Stimulated activated CD4-positive, alpha-beta T cell treated with anti-CD3 and anti-CD28 coated beads, Interleukin-4, amount 100 ng/mL, for 4 hours (primary cell): ENCODE measurements at places on chromosomes 11 and 22.

DNA sequence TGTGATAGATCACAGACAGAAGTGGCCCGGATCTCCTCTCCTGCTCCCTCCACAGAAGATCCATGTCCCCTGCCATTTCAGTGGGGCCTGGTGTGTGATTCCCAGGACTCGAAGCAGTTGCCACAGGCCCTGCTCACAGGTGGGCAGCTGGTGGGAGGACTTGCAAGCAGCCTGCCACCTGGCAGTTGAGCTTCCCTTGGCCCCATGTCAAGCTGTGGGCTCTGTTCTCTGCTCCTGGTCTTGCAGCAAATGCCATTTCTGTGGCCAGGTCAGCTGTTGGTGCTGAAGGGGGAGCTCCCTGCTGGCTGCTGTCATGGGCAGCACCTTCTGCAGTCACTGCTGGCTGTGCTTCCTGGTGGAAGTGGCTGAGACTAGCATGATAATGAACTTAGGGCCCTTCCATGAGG is 59.1 kb upstream of the SLC22A12 start:
- DNase-seq: no peak

- DNase-seq: no peak
Measured at GRCh38 chr11:118153516-118153915, 893 bp upstream of the SCN4B start.

DNA sequence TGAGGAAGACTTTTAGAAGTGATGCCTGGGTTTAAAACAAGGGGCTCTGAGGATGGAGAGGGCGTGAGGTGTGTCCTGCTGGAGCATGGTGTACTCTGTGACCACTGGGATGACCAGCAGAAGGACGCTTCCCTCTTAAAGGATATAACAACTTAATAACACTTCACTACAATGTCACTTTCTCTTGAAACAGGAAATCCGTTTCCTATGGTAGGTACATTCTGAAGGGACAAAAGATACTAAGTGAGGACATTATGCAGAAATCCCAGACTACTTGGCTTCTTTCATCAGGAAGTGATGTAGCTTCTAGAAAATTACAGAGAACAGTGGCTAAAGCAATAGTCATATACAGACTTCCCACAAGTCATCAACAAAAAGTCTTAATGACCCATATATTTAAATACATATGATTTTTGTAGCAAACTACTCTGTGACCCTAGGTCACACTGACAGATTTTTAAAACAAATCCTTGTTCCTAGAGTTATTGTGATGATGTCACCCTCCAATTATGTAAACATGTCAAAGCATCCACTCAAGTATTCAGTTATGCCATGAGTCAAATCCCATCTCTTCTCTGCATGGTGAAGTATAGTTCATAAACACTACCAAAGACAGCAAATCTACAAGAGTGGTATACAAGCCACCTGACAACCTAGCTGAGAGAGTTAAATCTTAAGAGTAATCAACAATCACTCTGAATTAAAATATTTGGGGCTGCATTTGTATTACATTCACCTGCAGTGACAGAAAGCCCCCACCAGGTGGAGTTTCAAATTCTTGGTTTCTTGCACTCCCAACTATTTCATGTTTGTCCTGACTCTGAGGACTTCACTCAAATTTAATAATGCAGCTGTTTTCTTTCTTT is 32.8 kb downstream of the PITPNB start:
- peak; percentile 36 for DNase-seq

GRCh38 chr11:22657101-22657694 is 9.2 kb upstream of the GAS2 start:
- DNase-seq: no peak

- no peak for DNase-seq
Measured at GRCh38 chr22:30038219-30038618, 42.0 kb upstream of the HORMAD2 start.

DNA sequence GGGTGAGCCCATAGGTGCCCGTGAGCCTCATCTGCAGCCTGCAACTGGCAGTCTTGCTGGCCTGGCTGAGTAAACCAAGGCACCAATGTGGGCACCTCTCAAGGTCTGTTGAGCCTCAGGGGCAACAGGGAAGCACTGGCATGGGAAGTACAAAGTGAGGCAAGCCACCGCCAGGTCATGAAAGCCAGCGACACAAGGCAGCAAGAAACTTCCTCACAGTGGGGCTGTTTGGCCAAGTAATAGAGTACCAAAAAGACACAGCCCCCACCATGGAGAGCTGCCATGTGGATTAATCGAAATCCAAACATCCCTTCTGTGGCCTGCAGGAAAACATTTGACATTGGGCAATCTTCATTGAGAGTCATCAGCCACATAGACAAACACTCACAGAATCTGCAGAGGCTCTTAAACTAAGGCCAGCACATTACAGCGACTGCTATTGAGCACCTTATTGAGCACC is 43.6 kb upstream of the FIBIN start:
- no peak for DNase-seq

- no peak for DNase-seq
Measured at GRCh38 chr11:112156153-112156955, 7.5 kb downstream of the IL18 start.

- DNase-seq: no peak
Measured at GRCh38 chr22:39242595-39243438, 2.0 kb downstream of the PDGFB start.

DNA sequence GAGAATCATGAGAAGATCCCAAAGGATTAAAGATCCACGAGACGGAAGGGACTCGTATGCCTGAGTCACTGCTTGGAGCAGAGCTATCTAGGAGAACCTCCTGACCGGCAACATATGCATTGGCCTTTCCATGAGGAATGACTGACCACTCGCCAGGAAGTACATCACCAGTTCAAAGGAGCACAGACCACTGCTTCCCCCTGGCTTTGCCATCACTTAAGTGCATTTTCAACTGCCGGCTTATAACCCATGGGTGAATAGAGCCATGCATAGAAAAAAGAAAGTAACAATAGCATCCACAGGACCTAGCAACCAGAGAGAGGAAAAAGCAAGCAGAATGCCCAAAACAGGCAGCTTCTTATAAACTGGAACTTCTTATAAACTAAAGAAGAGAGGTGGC is 98.3 kb upstream of the ZC3H12C start:
- DNase-seq: no peak
